Small intestine (tissue), 16 donors: ENCODE measurements at places on chromosomes 5 and 9. TPM values are rescaled to one million over a fixed set of nuclear protein-coding genes. Genes with fewer than 3 reads are reported as not detected.

DNA sequence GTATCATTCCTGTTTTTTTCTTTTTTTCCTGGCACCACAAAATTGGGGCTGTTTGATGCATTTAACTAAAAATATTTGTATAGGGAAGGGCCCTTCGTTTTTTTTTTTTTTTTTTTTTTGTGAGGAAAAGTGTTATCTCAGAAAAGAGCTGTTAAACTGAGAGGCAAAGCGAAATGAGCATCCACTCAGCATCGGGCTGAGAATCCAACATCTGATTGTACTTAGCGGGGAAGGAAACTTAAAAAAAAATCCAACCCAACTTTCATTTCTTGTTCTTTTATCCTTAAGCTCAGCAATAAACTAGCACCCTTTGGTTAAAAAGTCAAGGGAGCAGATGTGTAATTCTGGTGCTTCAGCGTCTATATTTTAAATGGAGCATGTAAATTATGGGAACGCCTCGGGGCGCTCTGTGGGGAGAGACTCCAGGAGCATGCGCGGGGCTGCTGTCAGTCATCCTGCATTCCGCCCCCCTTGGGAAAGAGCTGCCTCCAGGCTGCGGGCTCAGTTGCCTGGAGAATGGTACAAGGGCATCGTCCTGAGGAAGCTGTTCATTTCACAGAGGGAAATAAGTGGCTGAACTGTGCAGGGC, 33.3 kb downstream of the DMRT2 start:
- H3K4me3 ChIP-seq, result no peak overlapping the region
- no peaks in the 10 kb centered on the region for H3K4me1 ChIP-seq
- H3K27ac ChIP-seq, result no peak overlapping the region
- no peaks in the 10 kb centered on the region for H3K27me3 ChIP-seq
- DNase-seq, result no peak

Gene ADGRV1
- 2.7 TPM for polyA plus RNA-seq

Gene MTX3
- 5.4 TPM for polyA plus RNA-seq

DNA sequence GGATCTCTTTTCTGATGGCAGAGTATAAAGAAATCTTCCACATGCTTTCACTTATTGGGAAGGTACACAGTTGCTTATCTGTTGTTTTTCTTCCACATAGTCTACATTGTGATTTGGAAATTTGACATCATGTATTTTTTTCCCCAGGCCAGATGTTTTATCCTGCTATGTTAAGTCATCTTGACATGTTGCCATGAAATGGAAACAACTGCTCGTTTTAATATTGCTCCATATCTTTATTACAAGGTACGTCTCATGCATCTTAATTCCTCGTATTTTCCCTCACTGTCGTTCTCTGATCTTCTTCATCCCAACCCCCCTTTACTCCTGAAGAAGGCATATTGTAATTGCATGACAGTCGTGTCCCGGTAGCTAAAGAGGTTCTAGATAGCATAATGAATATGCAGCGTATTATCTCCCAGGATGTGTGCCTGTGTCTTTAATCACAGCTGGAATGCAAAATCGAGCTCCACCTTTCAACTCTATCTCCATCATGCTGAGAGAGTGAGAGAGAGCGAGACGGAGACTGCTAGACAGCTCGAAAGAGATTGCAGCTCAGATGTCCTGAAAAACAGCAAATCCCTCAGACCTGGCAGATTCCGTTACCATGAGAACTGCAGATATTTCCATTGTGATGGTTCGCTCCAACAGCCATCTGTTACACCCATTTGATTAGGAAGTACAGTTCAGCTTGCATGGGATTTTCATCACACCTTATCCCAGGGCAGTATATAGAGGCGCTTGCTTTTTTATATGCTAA, 281.7 kb downstream of the TMEM38B start:
- no peaks in the 10 kb centered on the region for H3K27me3 ChIP-seq
- no peak overlapping the region for H3K27ac ChIP-seq
- no peak for DNase-seq
- H3K36me3 ChIP-seq, result no peaks in the 10 kb centered on the region
- no peak overlapping the region for H3K4me3 ChIP-seq

DNA sequence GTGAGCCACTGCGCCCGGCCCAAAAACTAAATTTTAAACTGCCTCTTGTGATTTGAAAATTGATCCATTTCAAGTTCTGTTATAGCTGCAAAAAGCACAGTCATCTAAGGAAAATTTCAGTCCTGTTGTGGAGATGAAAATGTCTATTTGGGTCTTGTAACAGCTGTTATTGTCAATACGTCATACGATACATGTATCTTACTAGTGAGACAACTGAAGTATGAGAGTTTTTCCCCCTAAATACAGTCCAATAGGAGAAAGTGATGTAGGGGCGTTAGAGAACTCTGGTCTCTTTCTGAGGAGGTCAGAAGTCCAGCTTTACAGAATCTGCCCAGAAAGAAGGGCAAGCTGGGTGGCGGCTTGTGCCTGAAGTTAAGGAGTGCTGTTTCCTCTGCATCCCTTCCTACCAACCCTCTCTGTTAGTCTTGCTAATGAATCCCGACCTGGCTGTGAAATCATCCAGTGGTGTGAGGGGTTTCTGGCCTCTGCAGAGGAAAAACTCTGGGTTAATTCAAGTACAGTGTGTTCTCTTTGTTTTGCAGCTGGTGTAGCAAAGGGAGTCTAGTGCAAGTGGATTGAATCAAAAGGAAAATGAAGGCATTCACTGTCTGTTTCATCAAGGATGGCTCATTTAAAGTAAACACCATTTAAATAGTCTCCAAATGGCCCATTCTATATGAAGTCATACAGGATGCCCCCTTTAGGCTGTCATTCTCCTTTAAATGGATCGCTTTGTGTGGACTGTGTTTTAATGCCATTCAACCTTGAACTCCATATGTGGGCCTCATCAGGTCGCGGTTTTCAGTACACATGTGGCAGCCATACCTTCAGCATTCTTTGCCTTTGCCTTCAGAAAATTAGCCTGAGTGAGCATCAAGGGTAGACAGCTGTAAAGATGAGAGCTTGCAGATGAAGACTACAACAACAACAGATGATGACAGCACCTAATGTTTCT, 59.0 kb downstream of the AOPEP start:
- no peaks in the 10 kb centered on the region for H3K4me1 ChIP-seq
- no peaks in the 10 kb centered on the region for H3K36me3 ChIP-seq
- DNase-seq, result no peak
- H3K27me3 ChIP-seq, result no peaks in the 10 kb centered on the region

GRCh38 chr5:173973616-173973969, 15.4 kb upstream of the C5orf47 start:
- H3K27ac ChIP-seq, result no peak overlapping the region
- no peaks in the 10 kb centered on the region for H3K27me3 ChIP-seq
- H3K4me3 ChIP-seq, result peak overlapping the region; percentile 54

DNA sequence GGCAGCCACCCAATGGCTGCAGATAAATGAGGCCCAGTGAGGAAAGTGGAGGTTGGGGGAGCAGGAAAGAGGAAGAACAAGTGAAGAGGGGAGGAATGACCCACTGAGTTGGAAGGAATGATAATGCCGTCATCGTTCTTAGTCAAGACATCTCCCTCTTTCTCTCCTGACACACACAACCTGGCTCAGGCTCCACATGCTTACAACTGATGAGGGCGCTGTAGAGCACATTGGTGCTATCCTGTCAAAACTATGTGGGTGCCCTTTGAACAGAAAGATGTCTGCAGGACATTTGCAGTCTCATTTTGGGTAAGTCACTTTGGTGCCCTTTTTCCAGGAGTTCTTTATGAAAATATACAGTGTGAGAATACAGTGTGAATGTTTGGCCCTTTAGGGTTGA, 5.9 kb downstream of the IFNW1 start:
- H3K4me1 ChIP-seq, result no peaks in the 10 kb centered on the region
- H3K27me3 ChIP-seq, result no peaks in the 10 kb centered on the region
- no peaks in the 10 kb centered on the region for H3K36me3 ChIP-seq

GRCh38 chr5:33198836-33199235, 241.9 kb upstream of the TARS1 start:
- no peaks in the 10 kb centered on the region for H3K27me3 ChIP-seq
- H3K36me3 ChIP-seq, result no peaks in the 10 kb centered on the region
- DNase-seq, result no peak

Gene TRPM6
- polyA plus RNA-seq, result 5.4 TPM

GRCh38 chr9:127390563-127390962, 6.4 kb upstream of the SLC2A8 start:
- H3K4me3 ChIP-seq, result no peak overlapping the region
- no peaks in the 10 kb centered on the region for H3K27me3 ChIP-seq
- peaks cover 16% of the 10 kb centered on the region for H3K36me3 ChIP-seq
- DNase-seq, result peak; percentile 51

Gene IL3
- not detected for polyA plus RNA-seq

- no peak for DNase-seq
- no peaks in the 10 kb centered on the region for H3K36me3 ChIP-seq
- H3K4me1 ChIP-seq, result no peaks in the 10 kb centered on the region
These were observed 96.3 kb upstream of the MEF2C start for GRCh38 chr5:88979244-88979643.

DNA sequence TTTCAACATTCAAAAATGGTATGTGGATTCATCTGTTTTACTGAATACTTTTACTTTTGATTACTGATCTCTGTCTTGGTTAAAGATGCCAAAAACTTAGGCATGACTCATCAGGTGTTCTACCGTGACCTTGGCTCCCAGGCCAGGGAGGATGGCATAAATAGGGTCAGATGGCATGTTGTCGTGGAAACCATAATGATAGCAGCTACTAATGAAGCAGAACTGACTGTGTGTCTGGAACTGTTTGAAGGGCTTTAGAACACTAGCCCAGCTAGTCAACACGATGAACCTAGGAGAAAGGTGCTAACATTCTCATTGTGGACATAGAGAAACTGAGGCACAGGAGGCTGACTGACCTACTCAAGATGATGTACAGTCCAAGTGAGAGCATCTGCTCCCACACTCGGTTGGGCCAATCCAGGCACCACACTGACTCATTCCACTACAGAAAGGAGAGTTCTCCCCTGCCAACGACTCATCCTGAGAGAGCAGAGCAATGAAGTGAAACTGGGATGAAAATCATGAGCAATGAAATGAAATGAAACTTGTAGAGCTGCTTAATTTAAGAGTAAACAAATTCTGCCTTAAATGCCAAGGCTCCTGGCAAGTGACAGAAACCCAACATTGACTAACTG, 116.0 kb downstream of the TENT4A start:
- no peaks in the 10 kb centered on the region for H3K27me3 ChIP-seq
- no peak overlapping the region for H3K27ac ChIP-seq
- H3K4me1 ChIP-seq, result no peaks in the 10 kb centered on the region

GRCh38 chr5:15393146-15393545, 106.8 kb upstream of the FBXL7 start:
- no peak overlapping the region for H3K27ac ChIP-seq
- no peak overlapping the region for H3K4me3 ChIP-seq
- DNase-seq, result no peak
- no peaks in the 10 kb centered on the region for H3K36me3 ChIP-seq
- no peaks in the 10 kb centered on the region for H3K27me3 ChIP-seq

DNA sequence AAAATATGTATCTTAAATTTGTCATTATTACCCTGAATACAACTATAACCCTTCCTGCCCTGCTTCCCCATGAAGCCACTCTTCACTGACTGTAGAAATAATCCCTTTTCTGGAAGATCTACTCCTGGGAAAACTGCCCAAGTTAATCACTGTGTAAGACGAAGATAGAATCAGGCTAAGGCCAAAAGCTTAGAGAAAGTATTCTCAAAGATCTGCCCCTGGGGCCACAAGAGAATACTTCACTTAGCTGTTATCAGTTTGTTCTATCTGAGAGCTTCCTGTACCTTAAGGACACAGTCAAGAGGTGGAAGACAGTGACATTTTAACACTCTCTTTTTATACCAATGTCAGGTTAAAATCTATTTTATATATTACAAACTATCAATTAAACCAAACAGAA, 33.8 kb downstream of the RNF145 start:
- H3K27ac ChIP-seq, result no peak overlapping the region
- peaks cover 3% of the 10 kb centered on the region for H3K36me3 ChIP-seq
- H3K4me3 ChIP-seq, result no peak overlapping the region
- no peaks in the 10 kb centered on the region for H3K4me1 ChIP-seq
- no peaks in the 10 kb centered on the region for H3K27me3 ChIP-seq
